ENCODE measurements at places on chromosomes 3 and 15.

GRCh38 chr3:111717601-111718000, 122.5 kb upstream of the ZBED2 start:
- no peak for DNase-seq

DNA sequence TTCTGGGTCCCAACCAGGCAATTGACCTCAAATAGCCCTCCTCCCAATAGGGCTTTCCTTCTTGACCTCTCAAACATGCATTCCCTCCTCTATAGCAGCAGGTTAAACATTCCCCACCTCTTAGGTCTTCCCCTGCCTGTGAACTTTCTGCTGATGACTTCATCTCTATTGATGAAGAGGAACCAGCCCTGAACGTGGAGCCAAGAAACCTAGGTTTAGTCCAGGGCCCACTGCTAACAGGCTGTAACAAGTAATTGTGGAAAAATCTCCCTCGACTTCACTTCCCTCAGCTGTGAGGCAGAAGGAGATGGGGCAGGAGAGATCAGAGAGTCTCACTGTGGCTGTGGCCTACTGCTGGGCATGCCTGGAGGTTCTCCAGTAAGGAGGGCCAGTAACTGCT, 24.7 kb downstream of the ILDR1 start:
- DNase-seq, result no peak

GRCh38 chr3:60801307-60801706, 449.9 kb downstream of the FHIT start:
- DNase-seq, result no peak

DNA sequence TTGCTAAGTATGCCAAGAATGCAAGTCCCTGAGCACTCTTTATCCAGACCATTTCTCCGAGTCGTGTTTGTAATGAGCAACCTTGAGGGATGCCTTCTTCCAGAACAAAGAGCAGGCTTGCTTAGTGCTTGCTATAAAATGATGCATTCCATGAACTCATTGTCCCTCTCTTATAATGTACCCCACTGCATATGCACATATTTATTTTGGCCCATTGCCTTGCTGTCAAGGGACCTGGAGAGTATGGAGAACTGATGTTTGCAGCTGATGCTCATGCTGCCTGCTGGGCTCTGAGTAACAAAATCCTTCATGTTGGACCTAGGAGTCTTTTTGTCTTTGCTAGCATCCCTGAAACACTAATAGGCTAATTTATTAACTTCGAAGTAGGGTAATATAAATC, 97.8 kb upstream of the AADACL2 start:
- DNase-seq, result no peak

- no peak for DNase-seq
Observed at GRCh38 chr3:32335365-32336112, 56.1 kb upstream of the CMTM7 start.

- no peak for DNase-seq
Observed at GRCh38 chr15:77504306-77504705, 83.6 kb downstream of the HMG20A start.

- no peak for DNase-seq
Observed at GRCh38 chr3:124121379-124122312, 129.7 kb upstream of the ROPN1 start.

- DNase-seq, result no peak
Observed at GRCh38 chr3:190642016-190642415, 128.1 kb downstream of the IL1RAP start.

DNA sequence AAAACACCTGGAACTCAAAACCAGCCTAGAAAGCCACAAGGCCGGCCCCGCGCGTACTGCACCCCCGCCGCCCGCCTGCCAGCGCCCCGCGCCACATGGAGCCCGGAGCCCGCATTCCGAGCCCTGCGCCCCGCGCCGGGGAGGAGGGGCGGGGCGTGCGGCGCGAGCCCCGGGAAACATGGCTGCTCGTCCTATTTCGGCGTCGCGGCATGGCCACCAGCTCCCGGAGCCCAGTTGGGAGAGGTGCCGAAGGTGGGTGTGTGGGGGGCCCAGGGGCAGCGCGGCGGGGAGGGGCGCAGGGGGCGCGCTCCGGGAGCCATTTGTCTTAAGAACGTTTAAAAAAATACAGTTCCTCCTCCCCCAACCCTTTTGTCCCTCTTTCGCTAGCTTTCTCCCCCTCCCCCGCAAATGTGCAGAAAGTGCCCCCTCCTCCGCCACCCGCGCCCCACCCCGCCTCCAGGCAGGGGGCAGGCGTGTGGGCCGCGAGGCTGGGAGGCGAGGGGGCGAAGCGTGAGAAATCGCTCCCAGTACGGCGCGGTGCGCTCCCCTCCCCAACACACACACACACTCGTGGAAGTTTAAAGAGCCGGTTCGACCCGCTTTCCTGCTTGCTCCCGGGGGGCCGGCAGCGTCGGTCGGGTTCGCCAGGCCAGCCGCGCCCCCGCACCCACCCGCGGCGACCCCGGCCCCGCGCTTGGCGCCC, 2.5 kb downstream of the ANP32A start:
- DNase-seq, result peak; percentile 86

GRCh38 chr3:59555593-59556315, 505.9 kb upstream of the CFAP20DC start:
- no peak for DNase-seq

GRCh38 chr15:67107014-67107812, 41.8 kb downstream of the SMAD3 start:
- DNase-seq, result no peak

- no peak for DNase-seq
Observed at GRCh38 chr3:107521469-107522059, 1.2 kb upstream of the BBX start.

DNA sequence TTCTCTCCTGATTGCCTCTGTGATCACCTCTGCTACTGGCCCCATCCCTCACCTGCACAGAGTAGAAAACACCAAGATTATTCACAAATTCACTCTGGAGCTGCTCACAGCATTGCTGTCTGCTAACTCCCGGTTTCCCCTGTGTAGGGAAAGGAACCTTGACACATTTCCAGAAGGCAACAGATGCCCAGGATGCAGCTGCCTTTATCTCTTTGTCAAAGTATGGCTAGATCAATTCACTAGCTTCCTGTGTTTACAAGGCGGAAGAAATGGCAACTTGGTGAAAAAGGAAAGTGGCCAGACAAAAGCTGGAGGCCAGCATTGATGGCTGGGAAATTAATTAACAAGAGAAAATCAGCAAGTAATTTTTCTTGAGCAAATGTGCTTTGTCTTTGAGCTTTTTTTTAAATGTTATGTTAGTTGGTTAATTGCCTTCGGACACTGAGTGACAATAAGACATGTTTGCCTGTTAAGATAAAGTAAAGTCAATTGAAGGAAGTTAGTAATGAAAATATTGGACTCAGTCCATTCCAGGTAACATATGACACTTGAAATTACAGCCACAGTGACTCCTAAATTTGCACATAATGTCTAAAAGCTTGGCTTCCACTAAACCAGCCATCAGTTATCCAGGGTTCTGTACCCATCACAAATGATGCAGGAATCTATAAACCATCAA, 394.6 kb upstream of the IL12A start:
- DNase-seq, result no peak

- DNase-seq, result no peak
Observed at GRCh38 chr3:161414907-161415306, 43.6 kb upstream of the SPTSSB start.

GRCh38 chr3:134294302-134295280, 43.9 kb upstream of the RYK start:
- no peak for DNase-seq
